ENCODE measurements at places on chromosomes 1 and 21.

DNA sequence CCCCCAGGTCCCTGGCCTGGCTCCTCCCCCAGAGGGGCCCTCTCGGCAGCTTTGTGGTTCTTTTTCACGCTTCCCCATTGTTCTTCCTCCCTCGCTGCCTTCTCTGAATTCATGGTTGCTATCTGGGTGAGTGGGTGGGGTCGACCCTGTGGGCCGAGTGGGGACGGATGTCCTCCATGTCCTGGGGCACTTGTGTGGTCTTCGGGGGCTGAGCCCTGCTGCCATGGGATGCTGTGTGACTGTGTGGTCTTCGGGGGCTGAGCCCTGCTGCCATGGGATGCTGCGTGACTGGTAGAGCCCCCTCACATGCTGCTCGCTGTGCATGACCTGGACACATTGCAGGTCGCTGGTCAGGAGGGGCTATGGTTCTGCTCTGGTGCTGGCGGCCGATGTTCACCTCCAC, 21.6 kb upstream of the DIP2A start:
- DNase-seq: no peak

DNA sequence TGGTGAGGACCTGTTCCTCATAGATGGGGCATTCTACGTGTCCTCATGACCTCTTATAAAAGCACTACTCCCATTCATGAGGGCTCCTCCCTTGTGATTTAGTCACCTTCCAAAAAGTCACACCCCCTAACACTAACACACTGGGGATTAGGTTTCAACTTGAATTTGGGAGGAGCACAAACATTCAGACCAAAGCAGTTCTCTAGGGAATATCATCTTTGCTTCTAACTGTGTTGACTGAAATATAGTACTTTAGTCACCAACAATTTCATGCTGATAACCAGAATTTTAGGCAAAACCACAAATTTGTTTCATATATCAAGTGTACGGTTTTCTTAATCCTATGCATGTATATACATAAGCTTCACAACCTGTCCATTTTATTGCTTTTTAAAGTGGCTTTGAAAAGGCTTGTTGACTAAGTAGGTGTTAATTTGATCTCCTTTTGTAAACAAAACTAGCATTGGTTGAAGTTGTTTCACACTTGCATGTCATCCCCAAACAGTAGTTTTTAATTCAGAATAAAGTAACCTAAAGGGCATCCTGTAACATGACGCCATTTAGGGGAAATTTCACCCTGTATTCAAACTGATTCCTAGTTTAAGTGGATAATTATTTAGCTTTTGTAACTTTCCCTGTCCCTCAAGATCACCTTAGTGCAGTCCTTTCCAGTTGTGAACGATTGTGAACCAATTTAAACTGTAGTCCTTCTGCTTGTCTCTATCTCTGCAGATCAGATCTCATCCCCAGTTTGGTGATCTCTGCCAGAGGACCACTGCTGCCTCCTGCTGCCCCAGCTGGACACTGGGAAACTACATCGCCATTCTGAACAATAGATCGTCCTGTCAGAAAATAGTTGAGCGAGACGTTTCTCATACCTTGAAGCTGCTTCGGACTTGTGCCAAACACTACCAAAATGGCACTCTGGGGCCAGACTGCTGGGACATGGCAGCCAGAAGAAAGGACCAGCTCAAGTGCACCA, 141.1 kb downstream of the TLR5 start:
- no peak for DNase-seq

DNA sequence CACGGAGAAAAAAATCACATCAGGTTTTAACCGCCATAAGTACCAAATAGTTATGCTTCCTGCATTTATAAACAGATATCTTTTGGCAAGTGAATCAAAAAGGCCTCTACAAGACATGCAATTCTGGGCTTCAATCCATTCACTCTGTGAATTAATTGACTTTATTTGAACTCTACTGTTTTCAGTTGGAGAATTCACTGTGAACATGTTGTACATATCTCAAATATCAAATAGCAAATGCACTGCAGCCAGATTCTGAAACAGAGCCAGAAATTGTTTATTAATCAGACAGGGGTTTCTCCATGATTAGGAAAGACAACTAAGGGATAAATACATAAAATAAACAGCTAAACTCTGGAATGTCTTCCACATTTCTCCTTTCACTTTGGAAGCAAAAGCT, 445.4 kb upstream of the NFIA start:
- no peak for DNase-seq

DNA sequence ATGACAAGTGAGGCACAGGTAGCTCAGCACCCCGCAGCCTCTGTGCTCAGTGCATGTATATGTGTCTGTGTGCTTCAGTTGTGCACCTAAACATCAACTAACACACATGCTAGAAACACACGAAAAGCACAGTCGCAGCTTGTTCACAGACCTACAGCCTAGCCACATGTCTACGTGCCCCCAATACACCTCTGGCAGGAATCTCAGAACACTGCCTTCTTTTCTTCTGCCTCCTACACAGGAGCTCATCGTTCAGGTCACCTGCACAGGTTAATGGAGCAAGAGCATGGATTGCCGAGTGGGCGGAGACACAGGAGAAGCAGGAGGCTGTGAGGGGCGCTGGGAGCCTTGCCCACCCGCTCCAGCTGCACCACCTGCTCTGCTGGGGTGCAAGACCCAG, 31.7 kb downstream of the CTNNBIP1 start:
- DNase-seq: no peak

DNA sequence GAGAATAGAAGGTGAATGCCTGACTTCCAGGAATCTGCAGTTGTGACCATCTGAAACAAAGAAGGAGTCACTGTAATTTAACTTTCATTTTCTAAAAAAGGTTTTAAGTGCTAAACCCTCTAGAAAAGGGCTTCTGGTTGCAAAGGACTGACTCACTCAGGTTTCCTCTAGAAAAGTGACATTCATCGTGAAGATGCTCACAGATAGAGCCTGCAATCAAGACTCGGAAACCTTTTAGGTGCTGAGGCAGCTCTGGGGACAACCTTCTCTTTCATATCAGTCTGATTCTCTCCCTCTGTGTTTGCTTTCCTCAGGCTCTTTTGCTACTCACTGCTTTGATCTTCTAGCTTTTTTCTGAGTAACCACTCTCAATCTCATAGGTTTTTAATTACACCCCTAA, 8.2 kb downstream of the BCL9 start:
- no peak for DNase-seq

GRCh38 chr1:56881417-56881816, 26.8 kb downstream of the C8A start:
- no peak for DNase-seq

DNA sequence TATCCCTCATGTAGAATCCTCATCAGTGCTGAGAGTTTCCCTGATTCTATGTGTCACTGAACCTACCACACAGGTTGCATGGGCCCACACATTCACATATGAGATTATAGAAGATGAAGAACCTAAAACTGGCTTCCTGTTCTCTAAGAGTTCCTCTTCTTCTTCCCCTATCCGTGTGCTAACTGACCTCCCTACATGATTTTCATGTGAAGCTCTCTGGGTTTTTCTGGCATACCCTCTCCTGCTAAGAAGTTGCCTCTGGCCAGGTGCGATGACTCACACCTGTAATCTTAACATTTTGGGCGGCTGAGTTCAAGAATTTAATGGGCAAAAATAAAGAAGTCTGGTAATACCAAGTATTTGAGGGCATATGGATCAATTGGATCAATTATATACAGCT, 5.5 kb upstream of the CD244 start:
- DNase-seq: no peak

DNA sequence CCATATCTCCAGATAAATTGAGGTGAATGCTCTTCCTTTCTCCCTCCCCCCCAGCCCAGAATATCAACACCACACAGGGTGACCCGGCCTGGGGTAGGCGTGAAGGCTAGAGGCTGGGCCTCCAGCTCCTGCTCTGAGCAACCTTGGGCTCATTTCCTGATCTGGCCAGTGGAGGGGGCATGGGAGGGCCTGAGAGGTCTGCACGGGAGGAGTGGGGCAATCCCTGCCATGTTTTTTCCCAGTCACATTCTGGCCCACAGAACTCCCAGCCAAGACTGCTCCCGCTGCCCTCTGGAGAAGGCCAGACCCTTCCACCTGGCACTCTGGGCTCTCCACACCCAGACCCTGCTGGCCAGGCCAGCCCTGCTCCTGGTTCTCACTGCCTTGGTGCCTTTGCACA, 3.9 kb downstream of the CLDN19 start:
- DNase-seq: no peak

DNA sequence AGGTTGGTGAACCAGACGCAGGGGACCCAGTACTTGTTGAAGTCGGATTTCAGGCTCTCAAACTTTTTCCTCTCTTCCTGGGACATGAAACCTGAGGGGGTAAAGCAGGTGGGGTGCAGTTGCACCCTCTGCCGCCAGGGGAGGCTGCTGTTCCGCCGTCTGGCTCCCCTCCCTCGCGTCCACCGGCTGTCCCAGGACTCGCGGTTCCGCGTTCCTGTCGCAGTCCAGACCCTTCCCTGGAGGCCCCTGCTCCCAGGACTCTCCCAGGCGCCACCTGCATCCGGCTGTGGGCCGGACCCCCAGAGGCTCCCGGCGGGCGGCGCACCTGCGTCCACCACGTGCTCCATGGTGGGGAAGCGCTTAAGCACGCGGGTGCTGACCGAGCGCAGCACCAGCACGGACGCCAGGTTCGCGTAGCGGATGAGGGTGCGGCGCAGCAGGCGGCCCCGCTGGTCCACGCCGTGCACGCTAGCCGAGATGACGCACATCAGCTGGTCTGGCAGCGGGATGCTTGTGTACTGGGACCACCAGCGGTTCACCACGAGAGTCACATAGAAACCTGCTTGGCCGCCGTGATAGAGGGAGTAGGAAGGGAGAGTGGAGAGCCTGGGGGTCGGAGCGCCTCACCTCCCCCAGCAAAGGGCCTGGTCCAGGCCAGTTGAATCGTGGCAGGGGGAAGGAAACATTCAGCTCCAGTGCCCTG, 1.7 kb downstream of the BEST4 start:
- no peak for DNase-seq

- DNase-seq: no peak
These were observed 1.7 kb downstream of the PIP5K1A start for GRCh38 chr1:151199873-151200581.

- peak; percentile 86 for DNase-seq
These were observed 1.5 kb upstream of the PTP4A2 start for GRCh38 chr1:31939484-31940329.

- DNase-seq: no peak
These were observed 66.8 kb downstream of the SLC27A3 start for GRCh38 chr1:153842006-153842471.

Measured in RWPE2 (cell line).